Mesendoderm (in vitro differentiated cells): ENCODE measurements at places on chromosomes 4 and X.
A peak's percentile ranks its signal among the peaks of the same experiment; 100 is the strongest.

GRCh38 chr4:90142081-90142480 is 14.9 kb downstream of the CCSER1 start:
- DNase-seq = no peak

- no peak for DNase-seq
These were observed 85.1 kb downstream of the FAM53A start for GRCh38 chr4:1599026-1599481.

DNA sequence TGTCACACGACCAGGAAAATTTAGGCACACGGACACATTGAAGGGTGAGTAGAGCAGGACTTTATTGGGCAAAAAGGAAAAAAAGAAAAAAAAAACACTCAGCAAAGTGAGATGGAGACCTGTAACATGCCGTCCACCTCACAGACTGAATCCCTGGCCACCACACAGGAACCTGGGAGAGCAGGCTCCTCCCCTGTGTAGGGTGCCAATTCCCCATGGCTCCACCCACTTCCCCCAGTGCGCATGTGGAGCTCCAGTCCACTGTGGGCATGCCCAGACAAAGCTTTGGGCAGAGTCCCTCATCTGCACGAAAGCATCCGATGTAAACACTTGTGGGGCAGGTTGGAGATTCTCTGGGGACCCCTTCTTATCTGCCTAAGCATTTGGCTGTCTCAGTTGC is 23.6 kb upstream of the CBR4 start:
- no peak for DNase-seq

DNA sequence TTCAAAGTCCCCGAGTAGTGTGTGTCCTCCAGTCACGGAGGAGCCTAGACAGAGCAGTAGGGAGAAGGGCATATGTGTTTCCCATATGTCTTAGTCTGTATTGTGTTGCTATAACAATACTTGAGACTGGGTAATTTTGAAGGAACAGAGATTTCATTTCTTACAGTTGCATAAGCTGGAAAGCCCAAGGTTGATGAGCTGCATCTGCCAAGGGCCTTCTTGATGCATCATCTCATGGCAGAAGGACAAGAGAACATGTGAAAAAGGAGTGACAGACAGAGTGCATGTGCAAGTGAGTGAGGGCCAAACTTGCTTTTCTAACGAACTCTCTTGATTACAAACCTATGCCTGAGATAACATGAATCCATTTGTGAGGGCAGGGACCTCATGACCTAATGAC is 243.4 kb downstream of the ARHGAP10 start:
- no peak for DNase-seq

DNA sequence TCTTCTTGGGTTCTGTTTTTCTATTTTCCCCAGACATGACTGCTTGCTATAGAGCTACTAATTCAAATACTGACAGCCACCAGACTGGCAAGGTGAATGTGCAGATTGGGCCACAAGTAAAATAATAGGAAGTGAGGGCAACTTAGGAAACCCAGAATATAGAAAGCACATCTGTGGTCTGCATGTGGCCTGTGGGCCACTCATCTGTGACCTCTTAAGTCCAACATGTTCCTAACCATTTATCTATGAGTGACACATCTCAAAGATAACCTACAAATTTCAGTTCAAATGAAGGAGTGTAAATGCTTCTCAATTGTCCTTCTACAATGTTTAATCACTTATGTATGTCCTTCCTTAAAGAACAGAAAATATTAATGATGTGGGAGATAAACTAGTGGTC is 128.9 kb downstream of the REELD1 start:
- DNase-seq = no peak

GRCh38 chr4:67456577-67457196 is 88.6 kb downstream of the CENPC start:
- peak; percentile 66 for DNase-seq

DNA sequence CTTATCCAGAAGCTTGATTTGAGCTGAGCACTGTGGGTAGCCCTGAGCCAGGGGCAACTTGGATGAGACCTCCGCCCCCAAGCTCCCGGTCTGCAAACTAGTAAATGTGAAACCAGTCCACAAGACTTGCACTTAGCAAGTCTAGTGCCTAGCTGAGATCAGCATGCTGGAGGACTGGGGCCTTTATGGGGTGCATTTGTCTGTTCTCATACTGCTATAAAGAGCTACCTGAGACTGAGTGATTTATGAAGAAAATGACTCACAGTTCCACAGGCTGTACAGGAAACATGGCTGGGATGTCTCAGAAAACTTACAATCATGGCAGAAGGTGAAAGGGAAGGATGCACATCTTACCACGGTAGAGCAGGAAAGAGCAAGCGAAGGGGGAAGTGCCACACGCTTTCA is 42.1 kb upstream of the HOPX start:
- DNase-seq = no peak

GRCh38 chr4:133157460-133158160 is 8.5 kb downstream of the PCDH10 start:
- peak; percentile 14 for DNase-seq

DNA sequence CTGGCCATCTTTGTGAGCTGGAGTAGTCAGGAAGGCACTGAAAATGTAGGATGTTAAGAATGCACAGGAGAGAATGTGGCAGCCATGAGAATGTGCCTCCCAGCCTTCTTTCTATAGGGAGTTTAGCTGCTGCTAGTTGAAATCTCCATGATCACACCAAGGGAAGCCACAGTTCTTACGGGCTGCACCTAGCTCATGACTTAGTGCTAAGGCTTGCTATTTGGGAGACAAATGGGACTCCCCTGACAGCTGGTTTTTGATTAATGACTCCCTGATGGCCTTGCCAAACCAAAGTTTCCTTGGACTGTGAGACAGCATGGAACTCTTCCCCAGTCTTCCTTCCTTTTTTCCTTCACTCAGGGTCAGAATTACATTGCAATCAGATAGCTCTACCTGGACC is 9.2 kb downstream of the CTSO start:
- peak; percentile 5 for DNase-seq

GRCh38 chr4:22686141-22686540 is 6.6 kb upstream of the GBA3 start:
- no peak for DNase-seq

GRCh38 chr4:60562334-60562733 is 637.8 kb upstream of the ADGRL3 start:
- peak; percentile 6 for DNase-seq

DNA sequence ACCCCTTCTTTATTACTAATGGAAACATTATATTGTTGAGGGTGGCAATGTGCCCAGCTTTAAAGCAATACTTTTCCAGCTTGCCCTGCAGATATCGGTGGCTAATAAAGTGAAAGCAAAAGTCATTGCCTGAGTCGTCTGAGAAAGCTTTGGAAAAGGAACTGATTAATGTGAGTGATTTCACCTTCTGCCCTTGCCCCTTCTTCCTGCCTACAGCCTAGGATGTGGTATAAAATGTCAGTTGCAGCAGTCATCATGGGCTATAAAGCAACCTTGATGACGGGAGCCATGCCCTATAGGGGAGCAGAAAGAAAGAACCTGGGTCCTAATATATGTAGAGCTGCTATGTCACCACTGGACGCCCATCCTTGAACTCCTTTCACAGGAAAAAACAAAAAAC is 132.4 kb upstream of the USP9X start:
- DNase-seq = no peak

DNA sequence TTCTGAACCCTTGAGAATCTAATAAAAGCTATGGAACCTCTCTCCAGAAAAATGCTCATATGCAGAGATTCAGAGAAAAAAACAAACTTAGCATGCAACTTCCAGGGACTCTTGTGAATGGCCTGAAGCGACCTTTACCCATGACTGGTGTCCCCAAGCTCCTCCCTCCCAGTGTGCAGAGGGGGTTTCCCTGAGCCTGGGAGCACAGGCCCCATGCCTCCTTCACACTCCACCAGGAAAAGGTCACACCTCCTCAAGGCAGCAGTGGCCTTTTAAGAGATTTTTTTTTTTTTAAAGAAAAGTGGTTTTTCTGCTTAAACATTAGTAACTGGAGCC is 13.3 kb upstream of the UBA6 start:
- DNase-seq = peak; percentile 55

- no peak for DNase-seq
These were observed 33.1 kb downstream of the IL15 start for GRCh38 chr4:141669501-141669900.

DNA sequence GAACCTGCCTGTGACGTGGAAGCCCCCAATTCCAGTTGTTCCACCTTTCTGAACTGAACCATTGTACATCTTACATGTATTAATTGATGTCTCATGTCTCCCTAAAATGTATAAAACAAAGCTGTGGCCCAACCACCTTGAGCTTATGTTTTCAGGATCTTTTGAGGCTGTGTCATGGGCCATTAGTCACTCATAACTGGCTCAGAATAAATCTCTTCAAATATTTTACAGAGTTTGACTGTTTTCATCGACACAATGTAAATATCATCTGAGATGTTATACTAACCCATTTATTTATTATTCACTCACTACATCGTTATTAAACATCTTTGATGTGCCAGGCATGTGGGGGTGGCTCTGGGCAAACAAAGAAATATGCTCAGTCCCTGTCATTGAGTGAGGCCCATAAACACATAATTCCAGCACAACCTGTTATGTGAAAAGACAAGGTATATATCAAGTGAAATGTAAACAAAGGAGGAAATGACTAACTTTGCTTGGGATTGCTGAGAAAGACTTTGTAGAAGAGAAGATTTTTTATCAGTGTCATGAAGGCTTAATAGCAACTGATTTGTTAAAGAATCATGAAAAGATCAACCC is 34.5 kb upstream of the PPM1K start:
- no peak for DNase-seq

GRCh38 chr4:8664031-8664805 is 71.7 kb downstream of the CPZ start:
- DNase-seq = no peak

GRCh38 chr4:142809559-142809958 is 36.5 kb downstream of the INPP4B start:
- DNase-seq = no peak

DNA sequence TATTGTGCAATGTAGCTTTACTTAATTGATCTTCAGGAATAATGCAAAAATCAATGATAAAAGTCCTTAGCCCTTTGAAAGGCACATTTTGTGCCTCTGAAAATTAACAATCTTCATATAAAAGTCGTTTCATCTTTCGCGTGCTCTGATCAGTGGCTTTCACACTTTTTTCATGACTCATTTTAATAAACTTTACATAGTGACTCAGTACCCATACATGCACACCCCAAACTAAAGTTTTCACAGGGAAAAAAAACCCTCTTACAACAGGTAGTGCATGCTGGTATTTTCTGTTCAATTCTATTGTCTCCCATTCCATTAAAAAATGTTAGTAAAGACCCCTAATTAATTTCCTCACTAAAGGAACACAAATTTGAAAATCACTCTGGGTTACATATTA is 21.5 kb downstream of the RWDD4 start:
- no peak for DNase-seq

DNA sequence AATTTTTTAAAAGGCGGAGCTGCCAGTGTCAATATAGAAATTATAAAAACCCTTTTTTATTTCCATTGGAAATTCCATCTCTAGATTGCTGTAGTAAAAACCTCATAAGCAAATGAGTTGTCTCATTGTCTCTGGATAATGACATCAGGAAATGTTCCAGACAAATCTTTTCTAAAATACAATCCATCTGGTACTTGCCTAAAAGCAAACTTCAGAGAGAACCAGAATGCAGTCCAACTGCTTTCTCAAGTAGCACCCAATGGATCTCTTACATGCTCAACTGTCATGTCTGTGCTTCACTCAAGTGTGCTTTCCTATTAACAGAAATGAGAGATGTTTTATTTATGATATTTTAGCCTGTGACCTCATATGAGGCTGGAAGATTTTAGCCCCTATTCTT is 399.6 kb upstream of the NDST3 start:
- DNase-seq = no peak

GRCh38 chrX:40266490-40267333 is 169.0 kb upstream of the BCOR start:
- peak; percentile 70 for DNase-seq
